ENCODE measurements at places on chromosomes 13 and 19. TPM values are rescaled to one million over a fixed set of nuclear protein-coding genes. Genes with fewer than 3 reads are reported as not detected.

DNA sequence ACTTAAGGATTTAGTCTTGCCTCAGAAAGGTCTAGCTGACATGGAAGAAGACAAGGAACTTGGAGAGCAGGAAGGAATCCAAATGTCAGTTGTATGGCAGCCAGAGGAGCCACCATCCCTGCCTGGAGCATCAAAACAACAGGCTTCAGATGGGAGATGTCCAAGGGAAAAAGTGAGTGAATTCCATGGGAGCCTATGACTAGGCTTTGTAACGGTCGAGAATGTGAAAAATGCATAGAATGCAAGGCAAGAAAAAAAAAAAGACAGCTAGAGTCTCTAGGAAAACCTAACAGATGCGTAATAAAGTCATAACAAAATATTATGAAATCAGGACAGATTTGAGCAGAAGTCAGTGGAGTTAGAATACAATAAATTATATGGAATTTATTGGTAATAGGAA is 183.7 kb upstream of the LSM14A start:
- no peaks in the 10 kb centered on the region for H3K36me3 ChIP-seq
- no peaks in the 10 kb centered on the region for H3K27me3 ChIP-seq
- no peaks in the 10 kb centered on the region for H3K4me1 ChIP-seq
- no peak overlapping the region for H3K4me3 ChIP-seq
- no peak overlapping the region for H3K27ac ChIP-seq

Gene BCAM
- 211 TPM for total RNA-seq

- no peaks in the 10 kb centered on the region for H3K27me3 ChIP-seq
- peak overlapping the region; percentile 75 for H3K4me3 ChIP-seq
- peak; percentile 64 for DNase-seq
- H3K27ac ChIP-seq: peak overlapping the region; percentile 96
- H3K4me1 ChIP-seq: peaks cover 19% of the 10 kb centered on the region
Observed at GRCh38 chr19:48333467-48334384, 8.4 kb downstream of the EMP3 start.

GRCh38 chr19:55116859-55117662 is at the start of gene PPP1R12C:
PPP1R12C (minus strand) TSS chr19:55117637; CDS start chr19:55117543, 94 bp downstream.
- H3K27ac ChIP-seq: peak within 1 kb of the TSS; percentile 98
- no peaks in the 10 kb centered on the region for H3K36me3 ChIP-seq
- DNase-seq: no peak
- peak within 1 kb of the TSS; percentile 97 for H3K4me3 ChIP-seq
